NCI-H446 (cell line): ENCODE measurements at places on chromosomes 3 and 15.

GRCh38 chr3:25584011-25584789, 80.5 kb downstream of the TOP2B start:
- DNase-seq: no peak

- DNase-seq: no peak
Observed at GRCh38 chr3:119553823-119554415, 5.5 kb downstream of the CD80 start.

DNA sequence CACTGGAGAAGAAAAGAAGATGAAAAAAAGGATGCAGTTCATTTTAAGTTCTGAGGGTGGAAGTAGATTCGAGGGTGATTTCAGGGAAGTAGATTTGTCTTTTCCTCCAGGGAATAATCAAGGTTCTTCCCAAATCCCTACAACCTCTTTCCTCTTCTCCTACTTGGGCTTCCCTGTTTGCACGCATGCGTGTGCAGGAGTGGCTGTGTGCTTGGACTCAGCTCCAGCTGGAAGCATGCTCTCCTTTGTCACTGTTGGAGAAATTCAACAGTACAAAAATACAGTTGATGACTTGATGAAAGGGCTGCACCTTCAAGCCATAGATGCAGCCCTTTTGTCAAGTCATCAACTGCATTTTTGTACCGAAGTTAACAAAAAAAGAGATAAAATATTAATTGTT, 3.8 kb downstream of the OR5K2 start:
- DNase-seq: no peak

DNA sequence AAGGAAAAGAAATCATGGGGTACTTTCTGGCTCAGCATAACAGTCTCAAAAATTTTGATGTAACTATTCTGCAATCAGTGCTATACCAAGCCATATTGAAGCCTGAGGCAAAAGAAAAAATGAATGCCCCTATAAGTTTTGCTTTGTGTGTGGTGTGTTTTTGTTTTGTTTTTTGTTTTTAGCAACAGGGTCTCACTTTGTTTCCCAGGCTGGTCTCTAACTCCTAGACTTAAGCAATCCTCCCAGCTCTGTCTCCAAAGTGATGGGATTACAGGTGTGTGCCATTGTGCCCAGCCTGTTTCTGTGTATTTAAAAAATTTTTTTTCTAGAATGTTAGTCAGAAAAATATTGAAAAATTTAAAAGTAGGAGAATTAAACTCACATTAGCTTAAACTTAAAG, 93.2 kb downstream of the ZNF280D start:
- no peak for DNase-seq

- DNase-seq: no peak
Observed at GRCh38 chr15:79463043-79463780, 31.1 kb downstream of the MINAR1 start.

DNA sequence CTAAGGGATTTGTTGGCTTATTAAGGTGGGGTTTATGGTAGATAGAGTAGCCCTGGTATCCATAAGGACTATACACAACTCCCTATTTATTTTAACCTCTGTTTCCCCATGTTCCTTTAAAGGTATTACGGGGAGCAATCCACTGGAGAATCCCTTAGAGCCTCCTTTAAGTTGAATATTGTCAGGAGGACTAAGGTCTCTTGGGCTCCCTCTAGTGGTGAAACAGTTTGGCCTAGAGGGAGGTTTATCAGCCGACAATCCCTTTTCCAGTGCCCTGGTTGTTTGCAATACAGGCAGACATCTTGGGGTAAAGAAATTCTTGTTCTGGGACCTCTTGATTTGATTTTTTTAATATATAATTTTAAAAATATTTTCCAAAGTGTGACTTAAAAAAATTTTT, 12.9 kb downstream of the OPA1 start:
- DNase-seq: peak; percentile 40

DNA sequence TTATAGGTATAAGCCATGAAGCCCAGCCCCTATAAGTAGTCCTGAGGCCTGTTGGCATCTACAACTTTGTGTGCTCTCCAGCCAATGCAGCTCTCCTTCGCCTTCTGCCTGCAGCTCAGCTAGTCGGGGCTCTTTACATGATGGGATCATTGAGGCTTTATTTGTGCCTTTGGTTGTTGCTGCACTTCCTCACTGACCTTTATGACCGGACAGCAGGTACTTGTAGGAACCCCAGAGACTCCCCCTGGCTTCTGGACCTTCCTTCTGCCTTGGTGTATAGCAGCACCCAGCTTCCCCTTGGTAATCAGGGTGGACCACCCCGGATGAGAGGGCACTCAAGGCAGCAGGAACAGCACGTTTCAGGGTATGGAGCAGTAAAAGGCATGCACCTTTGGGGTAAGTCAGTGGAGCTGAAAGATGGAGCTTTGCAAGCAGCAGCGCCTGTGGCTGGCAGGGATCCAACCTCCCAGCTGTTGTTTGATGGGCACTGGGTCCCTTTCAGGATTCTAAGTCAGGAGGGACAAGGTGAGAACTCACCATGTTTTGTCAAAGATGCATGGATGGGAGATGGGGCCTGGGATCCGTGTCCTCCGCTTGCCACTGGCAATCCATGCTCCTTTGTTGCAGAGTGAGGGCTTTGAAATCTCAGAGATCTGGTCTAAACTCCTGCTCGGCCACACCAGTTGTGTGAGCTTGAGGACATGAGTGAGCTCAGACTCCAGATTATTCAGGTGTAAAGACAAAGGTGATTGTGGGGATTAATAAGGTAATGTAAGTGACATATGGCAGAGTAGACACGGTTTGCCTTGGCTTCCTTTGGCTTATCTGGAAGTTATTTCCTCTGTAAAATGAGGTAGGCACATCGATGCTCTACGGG, 65.1 kb upstream of the KLF13 start:
- no peak for DNase-seq

GRCh38 chr15:46344115-46344724, 709.4 kb downstream of the SQOR start:
- DNase-seq: no peak

GRCh38 chr3:109224333-109224732, 87.8 kb downstream of the C3orf85 start:
- peak; percentile 43 for DNase-seq

- no peak for DNase-seq
Observed at GRCh38 chr15:66560856-66561525, 4.8 kb downstream of the LCTL start.
